ENCODE measurements at places on chromosomes 1 and 21. TPM values are rescaled to one million over a fixed set of nuclear protein-coding genes. Genes with fewer than 3 reads are reported as not detected.

DNA sequence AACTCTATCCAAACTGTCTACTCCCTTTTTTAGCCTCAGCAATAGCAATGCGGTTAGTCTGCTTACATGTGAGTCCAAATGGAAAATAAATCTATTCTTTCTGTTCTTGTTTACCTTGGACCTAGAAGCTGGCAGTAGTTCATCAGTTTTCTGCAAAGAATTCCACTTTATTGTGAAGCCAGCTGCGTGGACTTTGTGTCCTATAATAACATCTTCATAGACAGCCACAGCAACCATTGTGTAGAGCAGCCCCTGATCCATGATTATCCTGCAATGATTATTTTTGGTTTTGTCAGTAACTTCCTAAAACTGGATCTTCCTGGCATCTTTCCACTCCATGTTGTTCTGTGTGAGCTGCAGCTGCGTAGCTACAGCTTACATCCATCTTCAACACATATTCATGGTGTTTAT is 408.7 kb downstream of the NUF2 start:
- DNase-seq: no peak

DNA sequence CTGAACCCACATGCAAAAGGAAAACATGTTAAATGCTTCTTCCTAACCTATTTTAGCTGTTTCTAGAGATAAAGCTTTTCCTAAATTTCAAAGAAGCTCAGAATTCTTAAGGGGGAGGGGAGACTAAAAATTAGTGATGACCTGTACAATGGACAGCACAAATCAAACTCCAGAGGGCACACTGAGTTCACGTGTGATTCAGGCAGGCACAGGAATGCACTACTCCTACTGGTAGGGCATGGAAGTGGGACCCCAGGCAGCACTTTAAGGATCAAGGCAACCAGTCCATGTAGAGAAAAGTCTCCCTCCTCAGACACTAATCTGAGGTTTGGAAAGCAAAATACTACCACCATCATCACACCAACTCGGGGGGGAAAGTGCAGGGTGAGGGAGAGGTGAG is 31.3 kb upstream of the CLCA4 start:
- DNase-seq: no peak

DNA sequence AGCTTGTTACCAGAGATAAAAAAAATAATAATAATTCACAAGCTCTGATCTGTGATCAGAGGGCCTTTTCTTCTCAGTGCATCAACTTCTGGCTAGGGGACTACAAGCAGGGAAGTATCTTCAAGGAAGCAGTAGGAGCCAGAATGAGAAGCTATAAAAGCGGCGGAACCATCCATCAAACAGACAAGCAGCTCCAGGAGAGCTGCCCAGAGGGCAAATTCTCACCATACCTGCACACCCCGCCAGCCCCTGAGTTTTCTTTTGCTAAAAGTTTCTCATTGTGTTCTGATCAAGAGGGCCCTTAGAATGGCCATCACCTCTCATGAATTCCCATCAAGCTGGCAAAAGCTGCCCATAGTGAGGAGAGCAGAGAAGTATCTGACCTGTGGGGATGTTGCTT is 99.4 kb downstream of the SMYD2 start:
- DNase-seq: no peak

The DPYD gene
- 5.2 TPM for total RNA-seq

The PRELP gene
- total RNA-seq: 3.0 TPM

The FCER1G gene
- total RNA-seq: 3.3 TPM

The B4GALT2 gene
- 47.6 TPM for total RNA-seq

The ZNF648 gene
- not detected for total RNA-seq

The MMEL1 gene
- not detected for total RNA-seq

Measured in psoas muscle (tissue), 8 donors.